ENCODE measurements at places on chromosomes 16 and 17.

- no peak for DNase-seq
These were observed 2.9 kb downstream of the PPM1D start for GRCh38 chr17:60602871-60603270.

- DNase-seq: no peak
These were observed 17.7 kb downstream of the ATP6V0A1 start for GRCh38 chr17:42476411-42476810.

DNA sequence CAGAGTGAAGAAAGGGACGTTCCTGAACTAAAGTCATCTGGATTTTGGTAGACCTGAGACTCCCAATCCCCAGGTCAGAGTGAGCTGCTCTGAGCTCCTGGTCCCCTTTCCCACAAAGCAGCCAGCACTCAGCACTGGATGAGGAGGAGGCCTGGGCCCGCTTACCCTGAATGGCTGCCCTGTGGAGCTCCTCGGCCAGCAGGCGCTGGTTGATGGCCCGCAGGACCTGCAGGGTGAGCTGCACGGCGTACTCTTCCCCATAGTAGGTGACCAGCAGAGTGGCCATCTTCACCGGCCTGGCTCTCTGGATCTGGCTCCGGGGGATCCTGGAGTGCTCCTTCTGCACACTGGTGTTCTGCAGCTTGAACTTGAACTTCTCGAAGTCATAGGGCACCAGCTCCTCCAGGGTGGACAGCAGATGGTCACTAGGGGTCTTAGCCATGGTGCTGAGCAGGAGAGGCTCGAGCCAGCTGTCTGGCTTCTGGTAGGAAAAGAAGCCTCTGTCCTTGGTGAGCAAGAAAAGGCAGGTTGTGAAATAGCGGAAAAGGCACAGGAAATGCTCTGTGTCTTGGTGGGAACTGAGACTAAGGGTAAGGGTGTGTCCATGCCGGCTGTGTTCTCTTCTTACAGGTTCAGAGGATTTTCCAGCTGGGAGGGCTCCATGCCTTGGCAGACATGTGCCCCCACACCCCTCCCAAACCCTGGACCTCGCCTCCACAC is at the start of gene MEFV:
Gene MEFV, minus strand, starts transcription at position 488 of the 720 bp plus-strand sequence. Its CDS starts 46 bp downstream, at position 442.
- DNase-seq: no peak

DNA sequence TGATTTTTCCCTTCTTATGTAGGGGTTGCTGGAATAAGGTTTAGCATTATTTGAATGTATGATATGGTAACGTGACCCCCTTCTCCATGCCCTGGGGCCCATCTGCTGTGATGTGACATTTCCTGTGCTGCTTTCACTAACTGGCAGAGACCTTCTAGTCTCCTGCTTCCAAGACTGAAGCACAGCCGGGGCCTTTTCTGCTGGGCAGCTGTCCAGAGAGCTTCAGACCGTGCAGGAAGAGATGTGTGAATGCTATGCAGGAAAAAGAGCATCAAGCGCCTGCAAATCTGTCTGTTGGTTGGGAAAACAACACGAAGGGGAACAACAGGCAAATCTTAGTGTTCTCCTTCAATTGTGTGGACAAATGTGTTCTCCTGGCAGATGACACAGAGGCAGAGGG is 128.5 kb downstream of the SPACA3 start:
- DNase-seq: no peak

- peak; percentile 48 for DNase-seq
These were observed 20.7 kb downstream of the TRAP1 start for GRCh38 chr16:3696425-3697218.

DNA sequence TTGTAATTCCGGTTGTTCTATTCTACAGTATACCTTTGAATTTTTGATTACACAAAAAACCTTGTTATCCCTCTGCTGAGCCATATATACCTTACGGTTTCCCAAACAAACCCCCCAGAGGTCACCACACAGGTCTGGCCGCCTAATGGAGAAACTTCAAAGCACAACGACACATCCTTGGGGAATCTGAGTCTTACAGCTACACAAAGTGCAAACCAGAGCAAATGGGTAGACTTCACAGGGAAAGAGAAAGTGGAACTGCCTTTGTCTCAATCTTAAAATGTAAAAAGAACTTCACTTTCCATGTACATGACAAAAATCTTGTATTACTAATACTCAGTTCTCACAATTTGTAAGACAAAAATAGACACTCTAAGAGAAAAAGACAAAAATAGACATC is 2.7 kb downstream of the FBXO31 start:
- DNase-seq: no peak

- DNase-seq: no peak
These were observed 20.1 kb downstream of the WFDC1 start for GRCh38 chr16:84314814-84315213.

GRCh38 chr17:52064791-52065211 is 93.7 kb downstream of the CA10 start:
- DNase-seq: no peak

- DNase-seq: no peak
These were observed 6.0 kb upstream of the ASIC2 start for GRCh38 chr17:33299115-33299514.

- DNase-seq: peak; percentile 52
These were observed 7.1 kb upstream of the LGALS3BP start for GRCh38 chr17:78986649-78987328.

DNA sequence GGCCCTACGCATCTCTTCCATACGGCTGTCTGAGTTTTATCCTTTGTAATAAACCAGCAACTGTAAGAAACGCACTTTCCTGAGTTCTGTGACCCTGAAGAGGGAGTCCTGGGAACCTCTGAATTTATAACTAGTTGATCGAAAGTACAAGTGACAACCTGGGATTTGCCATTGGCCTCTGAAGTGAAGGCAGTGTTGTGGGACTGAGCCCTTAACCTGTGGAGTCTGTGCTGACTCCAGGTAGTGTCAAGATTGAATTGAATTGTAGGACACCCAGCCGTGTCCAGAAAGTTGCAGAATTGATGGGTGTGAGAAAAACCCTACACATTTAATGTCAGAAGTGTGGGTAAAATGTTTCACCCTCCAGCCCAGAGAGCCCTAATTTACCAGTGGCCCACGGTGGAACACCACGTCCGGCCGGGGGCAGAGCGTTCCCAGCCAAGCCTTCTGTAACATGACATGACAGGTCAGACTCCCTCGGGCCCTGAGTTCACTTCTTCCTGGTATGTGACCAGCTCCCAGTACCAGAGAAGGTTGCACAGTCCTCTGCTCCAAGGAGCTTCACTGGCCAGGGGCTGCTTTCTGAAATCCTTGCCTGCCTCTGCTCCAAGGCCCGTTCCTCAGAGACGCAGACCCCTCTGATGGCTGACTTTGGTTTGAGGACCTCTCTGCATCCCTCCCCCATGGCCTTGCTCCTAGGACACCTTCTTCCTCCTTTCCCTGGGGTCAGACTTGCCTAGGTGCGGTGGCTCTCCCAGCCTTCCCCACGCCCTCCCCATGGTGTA is 1.5 kb downstream of the GAA start:
- DNase-seq: no peak

DNA sequence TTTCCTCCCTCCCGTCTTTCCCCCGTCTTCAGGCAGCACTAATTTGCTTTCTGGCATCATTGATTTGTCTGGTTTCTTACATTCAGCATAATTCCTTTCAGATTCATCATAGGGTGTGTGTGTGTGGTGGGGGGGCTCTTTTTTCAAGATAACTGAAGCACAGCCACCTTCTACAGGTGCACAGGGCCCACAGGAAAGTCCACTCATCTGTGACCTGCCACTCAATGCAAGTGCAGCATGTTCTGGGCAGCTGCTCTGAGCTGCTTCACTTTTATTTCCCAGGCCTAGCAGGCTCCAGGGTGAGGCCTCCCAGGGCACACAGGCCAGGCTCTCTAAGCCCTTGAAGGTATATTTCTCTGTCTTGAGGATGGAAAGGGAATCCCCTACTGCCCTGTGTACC is 35.2 kb upstream of the MYH10 start:
- DNase-seq: no peak

DNA sequence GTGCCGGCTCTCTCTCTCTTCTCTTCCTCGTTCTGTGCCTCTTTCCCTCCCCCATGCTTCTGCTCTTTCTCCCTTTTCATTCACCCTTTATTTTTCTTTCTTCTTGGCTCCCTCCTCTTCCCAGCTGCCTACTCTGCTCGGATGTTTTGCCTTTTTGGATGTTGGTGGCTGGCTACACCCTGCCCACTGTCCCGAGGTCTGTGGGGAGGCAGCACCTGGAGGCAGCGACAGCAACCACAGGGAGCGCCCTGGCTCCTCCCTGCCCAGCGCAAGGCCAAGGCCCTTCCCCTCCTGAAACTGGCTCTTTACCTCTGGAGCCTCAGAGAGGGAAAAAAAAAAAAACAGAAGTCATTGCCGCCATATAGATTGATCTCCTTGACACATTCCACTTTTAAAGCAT is 20.0 kb downstream of the CLUAP1 start:
- DNase-seq: no peak

GRCh38 chr17:79305768-79306423 is 231.3 kb downstream of the ENGASE start:
- DNase-seq: peak; percentile 16

GRCh38 chr17:65794572-65794971 is 233.1 kb upstream of the AXIN2 start:
- DNase-seq: peak; percentile 51

Measured in hematopoietic multipotent progenitor cell treated with erythropoietin and hydrocortisone succinate and interleukin-3 and kit ligand, for 4 days (in vitro differentiated cells).